ENCODE measurements at places on chromosomes 12 and 14.
A peak's percentile ranks its signal among the peaks of the same experiment; 100 is the strongest.

DNA sequence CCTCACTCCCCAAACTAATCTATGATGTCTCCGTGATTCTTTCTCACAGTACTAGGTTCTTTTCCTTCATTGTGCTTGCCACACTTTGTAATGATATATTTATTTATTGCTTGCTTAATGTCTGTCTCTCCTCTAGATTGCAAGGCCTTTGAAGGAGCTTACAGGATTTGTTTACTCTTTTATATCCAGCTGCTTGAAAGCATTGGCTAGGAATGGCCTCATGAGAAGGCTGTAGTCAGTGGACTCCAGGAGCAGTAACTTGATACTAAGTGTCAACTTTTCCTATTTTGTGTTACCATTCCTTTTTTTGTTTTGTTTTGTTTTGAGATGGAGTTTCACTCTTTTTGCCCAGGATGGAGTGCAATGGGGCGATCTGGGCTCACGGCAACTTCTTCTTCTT lies 7.3 kb upstream of the FAM234B start:
- DNase-seq, result no peak

- DNase-seq, result no peak
Observed at GRCh38 chr12:24463375-24463774, 485.5 kb downstream of the BCAT1 start.

GRCh38 chr12:100528471-100529127 lies 44.9 kb upstream of the GAS2L3 start:
- no peak for DNase-seq

DNA sequence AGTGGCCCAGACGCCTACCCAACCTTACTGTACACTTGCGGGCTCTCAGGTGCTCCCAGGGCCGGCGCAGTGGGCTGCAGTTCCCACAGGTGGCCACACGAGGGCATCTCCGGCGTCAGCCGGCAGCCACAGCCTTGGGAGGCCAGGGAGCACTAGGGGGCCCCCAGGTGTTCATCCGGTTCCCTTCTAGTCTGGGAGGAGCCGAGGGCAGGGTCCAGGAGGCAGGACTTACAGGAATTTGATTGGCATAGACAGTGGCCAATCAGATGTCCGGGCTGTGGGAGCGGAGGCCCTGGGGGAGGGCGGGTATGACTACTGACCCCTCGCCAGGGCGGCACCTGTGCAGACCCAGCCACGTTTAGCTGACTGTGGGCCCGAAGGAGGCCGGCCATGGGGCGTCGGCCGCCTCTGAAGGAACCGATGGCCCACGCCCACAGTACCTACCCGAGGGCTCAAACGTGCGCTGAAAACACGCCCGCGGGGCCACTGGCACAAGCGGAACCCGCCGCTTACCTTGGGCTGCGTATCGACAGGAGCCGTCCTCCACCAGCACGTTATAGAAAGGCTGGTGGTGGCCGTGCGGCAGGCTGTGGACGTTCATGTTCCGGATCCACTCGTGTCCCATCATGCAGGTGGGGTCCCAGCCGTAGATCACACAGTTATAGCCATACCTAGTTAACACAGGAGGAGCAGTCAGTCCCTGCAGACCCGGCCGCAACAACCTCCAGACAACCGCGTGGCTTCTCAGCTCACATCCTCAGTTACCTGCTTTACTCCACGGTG lies 34.8 kb downstream of the FBXO21 start:
- DNase-seq, result peak; percentile 44

GRCh38 chr12:120940006-120940405 lies 35.8 kb upstream of the SPPL3 start:
- no peak for DNase-seq

DNA sequence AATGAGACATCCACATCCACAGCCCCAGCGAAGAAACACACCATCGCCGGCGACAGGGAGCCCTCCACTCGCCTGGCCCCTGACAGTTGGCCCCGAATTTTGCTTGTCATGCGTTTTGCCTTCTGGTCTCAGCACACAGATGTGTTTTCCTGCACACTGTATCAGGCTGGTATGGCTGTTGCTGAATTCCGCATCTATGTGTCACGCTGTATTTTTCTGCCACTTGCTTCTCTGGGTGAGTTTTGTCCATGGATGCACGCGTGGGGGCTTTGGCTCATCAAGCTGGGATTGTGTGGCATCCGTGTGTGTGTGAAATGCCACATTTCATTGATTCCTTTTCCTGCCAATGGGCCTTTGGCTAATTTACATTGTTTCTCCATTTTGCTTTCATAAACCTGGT lies 26.5 kb downstream of the ARL6IP4 start:
- no peak for DNase-seq

DNA sequence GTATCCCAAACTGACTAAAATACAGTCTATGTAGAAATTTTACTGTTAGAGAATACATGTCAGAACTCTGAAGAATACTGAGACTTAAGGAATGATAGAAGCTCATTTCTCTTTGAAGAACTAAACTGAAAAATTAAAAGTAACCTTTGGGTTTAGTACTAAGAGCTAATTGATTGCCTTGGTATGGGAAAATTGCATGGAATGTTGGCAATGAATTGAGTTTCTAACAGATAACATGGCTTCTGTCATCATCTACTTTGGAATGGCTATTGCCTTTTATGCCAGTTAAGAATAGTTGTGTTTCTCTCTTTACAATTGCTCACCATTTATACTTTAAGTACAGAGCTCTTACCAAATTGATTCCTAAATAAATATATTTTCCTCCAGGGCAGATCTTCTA lies 308.8 kb upstream of the SYT1 start:
- DNase-seq, result no peak

DNA sequence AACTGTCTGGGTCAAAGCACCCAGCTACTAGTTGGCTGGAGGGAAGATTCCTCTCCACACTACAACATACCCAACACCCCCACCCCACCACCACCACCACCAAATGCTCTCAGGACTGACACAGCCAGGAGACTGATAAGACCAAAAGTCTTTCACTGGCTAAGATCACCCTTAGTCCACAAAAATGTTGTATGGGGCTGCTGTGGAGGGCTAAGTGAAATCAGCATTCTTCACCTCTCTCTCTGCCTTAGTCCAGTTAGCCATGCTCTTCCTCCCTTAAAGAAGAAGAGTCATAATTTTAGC lies 106.2 kb downstream of the NUAK1 start:
- DNase-seq, result no peak

GRCh38 chr12:13957576-13957975 lies 23.8 kb downstream of the GRIN2B start:
- no peak for DNase-seq

DNA sequence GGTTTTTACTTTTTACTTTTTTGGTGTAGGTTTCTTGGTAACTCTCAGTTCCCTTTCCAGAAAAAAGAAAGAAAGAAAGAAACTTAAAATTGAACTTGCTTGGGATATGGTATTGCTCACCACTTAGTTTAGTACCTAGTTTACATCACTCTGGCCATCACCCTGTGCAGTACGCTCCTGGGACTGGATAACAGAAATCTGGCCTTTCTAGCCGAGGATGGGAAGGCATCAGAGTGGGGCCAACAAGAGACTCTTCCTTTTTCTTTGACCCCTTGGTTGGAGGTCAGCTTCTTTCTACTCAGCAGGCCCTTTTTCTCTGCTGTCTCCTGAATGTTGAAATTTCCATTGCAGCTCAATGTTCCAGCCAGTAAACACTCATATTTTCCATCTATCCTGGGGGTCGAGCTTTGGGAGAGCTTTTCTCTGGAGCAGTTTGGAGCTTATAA lies 156.6 kb downstream of the TGFB3 start:
- no peak for DNase-seq

GRCh38 chr14:76500011-76500410 lies 124.1 kb downstream of the ESRRB start:
- DNase-seq, result no peak

GRCh38 chr12:3341594-3341993 lies 149.4 kb upstream of the PRMT8 start:
- no peak for DNase-seq

DNA sequence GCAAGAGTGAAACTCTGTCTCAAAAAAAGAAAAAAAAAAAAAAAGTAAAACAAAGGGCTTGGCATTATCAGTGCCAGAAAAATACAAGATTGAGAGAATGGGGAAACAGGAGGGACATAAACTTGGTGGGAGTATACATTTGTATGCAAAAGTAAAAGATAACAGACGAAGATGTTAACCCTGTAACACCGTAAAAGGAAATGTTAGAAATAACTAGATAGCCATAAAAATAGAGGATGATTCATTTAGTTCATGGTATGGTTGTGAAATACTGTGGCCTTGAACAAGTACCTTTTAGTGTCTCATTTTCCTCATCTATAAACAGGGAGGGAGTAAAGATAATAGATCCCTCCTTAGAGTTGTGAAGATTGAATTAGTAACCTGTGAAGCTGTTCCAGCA lies 33.3 kb downstream of the ATP2A2 start:
- DNase-seq, result no peak

GRCh38 chr14:52015411-52016030 lies 26.2 kb downstream of the RTRAF start:
- no peak for DNase-seq

- DNase-seq, result peak; percentile 45
Observed at GRCh38 chr12:6950811-6951540, at the start of gene PTPN6. PTPN6 (plus strand) TSS chr12:6951356; CDS start chr12:6951513, 157 bp downstream.

DNA sequence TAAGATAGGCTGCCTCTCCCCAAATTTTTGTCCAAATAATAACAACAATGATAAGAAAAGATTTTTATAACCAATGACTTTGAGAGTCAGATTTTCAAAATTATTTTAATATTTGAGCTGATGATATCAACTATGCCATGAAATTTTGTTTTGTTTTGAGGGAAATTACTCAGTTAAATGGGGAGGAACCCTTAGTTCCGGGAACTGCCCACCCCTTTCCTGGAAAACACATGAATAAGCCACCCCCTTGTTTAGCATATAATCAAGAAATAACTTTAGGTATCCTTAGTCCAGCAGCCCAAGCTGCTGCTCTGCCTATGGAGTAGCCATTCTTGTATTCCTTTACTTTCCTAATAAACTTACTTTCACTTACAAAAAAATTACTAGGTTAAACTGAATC lies 61.4 kb downstream of the HMGA2 start:
- no peak for DNase-seq

GRCh38 chr14:89368490-89369477 lies 48.2 kb downstream of the FOXN3 start:
- DNase-seq, result no peak

- no peak for DNase-seq
Observed at GRCh38 chr14:32561520-32561919, 232.4 kb downstream of the AKAP6 start.

DNA sequence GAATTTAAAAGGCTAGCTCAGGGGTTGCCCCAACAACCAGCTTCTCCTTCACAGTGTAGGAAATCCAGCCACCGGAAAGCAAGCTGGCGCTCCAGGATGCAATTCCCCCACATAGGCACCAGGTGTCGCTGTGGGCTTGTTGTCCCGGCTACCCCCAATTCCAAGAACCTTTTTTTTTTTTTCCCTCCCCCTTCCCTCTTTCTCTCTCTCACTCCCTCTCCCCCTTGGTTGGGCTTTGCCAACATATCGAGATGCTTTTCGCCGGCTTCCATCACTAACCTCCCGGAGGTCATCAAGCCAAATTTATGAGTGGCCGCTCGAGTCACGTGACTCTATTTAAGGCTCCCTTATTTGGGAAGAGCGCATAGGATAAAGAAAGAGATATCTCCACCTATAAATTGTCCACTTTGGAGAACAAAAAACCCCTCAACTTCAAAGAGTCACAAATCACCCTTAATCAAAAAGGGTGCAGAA lies at the start of gene HOXC5:
TSS of gene HOXC5 (plus strand) at position 424 of the 474 bp plus-strand sequence. CDS start 73 bp downstream, outside the sequence.
- DNase-seq, result peak; percentile 90

DNA sequence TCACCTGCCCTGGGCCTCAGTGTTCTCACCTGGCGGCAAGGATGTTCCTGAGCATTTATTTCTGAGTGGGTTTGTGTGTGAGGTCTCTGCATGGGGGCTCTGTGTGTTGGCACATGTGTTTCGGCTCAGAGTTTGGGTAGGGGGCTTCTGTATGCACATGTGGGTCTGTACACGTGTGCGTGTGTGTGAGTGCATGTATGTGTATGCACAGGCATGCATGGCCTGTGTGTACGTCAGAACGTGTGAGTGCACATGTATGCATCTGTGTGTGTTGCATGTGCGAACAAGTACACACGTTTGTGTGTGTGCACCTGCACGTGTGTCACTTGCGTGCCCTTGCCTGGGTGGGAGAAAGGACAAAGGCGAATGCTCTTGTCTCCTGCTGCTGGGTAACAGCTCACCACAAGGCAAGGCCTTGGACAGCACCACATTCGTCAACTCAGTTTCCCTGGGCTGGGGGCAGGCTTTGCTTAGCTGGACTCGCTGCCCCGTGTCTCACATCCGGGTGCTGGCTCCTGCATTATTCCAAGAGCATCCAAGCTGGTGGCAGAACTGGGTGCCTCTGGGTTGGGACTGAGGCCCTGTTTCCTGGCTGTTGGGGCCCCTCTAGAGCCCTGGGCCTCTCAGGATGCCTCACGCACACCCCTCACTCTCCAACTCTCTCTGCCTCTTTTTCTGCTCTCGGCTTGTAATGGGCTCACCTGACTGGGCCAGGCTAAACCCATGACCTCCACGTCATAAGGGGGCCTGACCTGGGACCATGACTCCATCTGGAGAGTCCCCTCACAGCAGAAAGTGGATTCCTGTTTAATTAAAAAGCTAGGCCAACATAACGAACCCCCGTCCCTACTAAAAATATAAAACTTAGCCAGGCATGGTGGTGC lies 153.6 kb upstream of the C14orf180 start:
- no peak for DNase-seq

DNA sequence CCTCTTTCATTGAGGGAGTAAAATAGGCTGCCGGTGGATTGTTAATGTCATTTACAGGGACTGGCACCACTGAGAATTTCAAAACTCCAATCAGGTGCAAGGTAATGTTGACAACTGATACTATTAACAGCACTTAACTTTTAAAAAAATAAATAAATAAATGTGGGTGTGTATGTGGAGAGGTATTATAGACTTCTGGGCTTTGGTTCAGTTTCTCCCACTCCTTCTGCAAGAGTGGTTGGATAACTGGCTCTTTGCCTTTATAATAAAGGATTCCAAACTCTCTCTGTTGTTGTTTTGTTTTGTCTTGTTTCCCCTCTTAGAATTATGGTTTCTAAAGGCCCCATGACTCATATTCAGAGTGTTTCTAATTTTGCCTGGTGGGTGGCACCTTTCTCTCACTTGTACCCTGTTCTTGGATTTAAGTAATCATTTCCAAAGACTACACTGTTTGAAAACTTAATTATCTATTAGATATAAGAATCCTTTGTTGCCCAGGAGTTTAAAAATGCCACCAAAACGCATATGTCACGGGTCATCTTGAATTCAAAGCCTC lies 151.6 kb upstream of the ARID2 start:
- DNase-seq, result no peak

DNA sequence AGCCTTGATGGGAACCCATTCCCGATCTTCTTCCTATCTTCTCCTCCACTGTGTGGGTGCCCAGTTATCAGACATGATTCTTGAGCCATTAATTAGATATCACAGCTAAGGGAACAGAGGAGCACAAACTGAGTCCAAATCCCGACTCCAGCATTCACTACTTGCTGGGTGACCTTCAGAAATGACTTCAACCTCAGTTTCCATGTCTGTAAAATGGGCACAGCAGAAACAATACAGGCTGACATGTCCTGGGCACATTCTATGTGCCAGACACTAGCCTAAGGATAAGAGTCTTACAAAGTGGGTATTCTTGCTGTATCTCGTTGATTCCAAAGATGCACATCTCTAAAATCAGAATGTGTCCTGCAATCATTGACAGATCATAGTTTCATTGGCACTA lies 128.7 kb upstream of the NOS1 start:
- no peak for DNase-seq

All from ovary (tissue), 10 donors.